ENCODE measurements at places on chromosomes 4 and X.

DNA sequence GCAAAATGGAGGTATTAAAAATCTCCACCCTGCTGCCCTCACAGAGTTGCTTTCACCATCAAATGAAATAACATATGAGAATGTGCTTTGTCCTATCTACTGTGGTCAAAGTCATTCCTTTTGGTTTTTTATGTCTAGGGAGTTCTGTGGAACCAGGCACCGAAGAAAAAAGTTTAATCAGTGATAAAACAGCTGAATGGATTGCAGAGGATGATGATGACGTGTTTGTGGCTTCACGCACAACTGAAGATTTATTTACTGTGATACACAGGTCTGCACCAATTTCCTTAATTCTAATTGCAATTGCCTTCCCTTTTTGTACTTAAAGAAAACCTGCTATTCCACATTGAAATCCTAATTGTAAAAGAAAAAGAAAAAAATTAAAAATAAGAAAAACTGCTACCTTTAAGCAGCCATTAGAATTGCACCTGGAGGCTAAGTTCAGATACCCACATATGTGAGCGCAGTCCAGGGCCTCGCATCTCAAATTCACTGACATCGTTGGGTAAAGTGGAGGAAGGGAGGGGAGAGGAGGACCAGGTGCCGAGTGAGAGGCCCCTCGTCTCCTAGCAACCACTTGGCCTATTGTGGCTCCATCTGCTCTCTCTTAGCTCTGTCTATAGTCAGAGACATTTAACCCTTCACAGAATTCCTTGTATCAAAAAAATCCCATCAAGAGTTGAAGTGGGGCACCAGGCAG, 10.5 kb upstream of the RTL5 start:
- DNase-seq = no peak

DNA sequence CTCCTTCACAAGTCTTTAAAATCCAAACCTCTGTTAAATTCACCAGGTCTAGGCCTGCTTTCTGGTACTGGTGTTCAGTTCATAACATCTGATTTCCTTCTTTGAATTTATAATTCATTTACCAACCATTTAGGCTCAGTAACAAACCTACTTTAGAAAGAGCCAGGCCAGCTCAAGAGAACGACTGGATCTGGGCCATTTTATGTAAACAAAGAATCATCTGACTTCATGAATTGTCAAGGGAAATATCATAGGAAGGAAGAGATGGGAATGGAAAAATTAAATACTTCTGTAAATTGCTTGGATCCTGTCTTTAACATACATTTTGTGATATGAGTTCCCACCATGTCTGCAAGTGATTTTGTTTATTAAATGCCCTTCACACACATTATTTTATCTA, 36.5 kb downstream of the DCHS2 start:
- DNase-seq = no peak

GRCh38 chr4:186695392-186695791, 28.3 kb downstream of the FAT1 start:
- no peak for DNase-seq

DNA sequence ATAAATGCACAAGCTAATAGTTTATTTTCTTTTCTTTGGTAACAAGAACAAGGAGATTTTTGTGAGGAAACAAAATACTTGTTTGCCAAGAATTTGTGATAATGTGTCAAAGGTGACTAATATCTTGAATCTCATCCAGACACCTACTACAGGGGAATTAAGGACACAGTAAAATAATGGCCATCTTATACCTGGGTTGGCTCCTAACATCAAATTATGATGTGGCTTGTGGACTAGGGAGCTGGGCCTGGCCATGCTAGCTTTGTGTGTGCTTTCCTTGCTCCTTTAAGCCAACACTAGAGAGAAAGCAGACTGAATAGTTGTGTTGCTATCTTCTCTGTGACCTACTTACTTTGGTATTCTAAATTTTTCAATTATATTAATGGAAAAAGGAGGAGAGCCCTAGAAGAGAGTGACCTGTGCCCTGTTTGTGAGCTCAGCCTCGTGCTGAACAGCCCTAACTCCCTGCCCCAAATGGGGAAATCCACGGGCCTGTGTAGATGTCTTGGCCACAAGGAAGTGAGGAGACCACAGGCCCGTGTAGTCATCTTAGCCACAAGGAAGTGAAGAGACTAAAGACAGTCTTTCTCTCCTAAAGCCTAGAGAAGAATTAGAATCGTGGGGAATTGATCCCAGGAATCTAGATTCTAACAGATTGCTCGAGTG, 23.3 kb downstream of the ARHGAP24 start:
- DNase-seq = no peak

DNA sequence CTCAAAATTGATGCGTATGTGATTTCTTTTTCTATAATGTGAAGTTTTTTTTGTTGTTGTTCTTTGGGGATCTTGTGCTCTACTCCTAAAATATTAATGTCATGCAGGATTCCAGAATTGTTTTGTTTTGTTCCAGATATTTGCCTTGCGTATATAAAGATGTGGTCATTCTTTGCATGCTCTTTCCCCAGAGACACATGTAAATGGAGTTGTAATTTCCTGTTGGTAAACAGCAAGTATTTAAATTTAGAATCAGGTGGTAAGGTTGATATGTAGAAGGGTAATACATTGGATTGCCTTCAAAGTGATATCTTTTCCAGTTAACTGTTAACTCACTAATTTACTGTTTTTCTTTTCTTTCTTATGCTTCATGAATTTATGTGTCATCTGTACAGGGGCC, 23.1 kb upstream of the MAGED1 start:
- DNase-seq = no peak

- DNase-seq = no peak
These were observed 166.6 kb downstream of the EFNB1 start for GRCh38 chrX:68995386-68995779.

- DNase-seq = no peak
These were observed 29.3 kb downstream of the DAPP1 start for GRCh38 chr4:99845708-99846469.

DNA sequence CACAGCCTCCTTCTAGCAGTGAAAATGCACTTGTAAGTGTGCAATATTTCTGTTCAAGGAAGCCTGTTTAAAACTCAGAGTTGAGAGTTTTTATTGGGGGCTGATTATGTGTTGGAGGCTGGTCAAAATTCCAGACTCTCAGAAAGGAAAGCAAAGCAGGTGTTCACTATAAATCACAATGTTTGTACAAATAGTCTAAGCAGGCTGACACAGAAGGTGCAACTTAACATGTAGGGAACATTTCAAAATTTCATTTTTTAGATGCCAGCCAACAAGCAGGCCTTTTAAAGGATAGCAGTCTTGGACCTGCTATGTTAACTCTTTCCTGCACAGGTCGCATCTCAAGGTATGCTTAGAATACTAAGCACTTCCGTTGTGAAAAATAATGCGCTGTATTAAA, 112.3 kb upstream of the IL13RA1 start:
- DNase-seq = no peak

DNA sequence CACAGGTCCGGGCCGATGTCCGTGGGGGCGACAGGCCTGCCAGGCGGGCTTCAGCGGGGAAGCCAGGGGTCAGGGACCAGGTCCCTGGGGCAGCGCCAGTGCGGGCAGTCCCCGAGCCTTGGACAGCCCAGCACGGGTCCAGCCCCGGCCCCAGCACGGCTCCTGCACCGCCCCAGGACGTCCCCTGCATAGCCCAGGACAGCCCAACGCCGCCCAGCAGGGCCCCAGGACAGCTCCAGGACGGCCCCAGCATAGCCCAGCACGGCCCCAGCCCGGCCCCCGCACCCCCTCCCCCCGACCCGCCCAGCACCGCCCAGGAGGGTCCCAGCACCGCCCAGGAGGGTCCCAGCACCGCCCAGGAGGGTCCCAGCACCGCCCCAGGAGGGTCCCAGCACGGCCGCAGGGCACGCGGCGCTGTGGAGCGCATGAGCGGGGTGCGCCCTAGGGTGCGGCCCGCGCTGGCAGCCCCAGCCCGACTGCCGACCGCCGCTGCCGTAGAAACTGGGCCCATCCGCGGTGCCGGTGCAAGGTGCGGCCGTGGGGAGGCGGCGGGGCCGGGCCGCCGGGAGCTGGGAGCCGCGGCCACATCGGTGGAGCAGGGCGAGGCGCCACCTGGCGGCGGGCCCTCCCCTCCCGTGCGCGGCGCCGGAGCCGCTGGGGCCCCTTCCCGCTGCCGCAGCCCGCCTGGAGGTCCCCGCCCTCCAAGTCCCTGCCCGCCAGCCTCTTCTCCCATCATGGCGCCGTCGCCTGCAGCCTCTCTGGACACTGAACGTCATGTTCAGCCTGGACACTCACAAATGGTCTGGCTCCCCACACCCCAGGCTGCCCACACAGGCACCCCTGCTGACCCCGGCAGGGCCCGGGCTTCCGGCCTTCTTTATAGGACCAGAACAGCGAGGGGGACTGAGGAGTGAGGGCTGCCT, 106.8 kb upstream of the NKX1-1 start:
- DNase-seq = no peak

DNA sequence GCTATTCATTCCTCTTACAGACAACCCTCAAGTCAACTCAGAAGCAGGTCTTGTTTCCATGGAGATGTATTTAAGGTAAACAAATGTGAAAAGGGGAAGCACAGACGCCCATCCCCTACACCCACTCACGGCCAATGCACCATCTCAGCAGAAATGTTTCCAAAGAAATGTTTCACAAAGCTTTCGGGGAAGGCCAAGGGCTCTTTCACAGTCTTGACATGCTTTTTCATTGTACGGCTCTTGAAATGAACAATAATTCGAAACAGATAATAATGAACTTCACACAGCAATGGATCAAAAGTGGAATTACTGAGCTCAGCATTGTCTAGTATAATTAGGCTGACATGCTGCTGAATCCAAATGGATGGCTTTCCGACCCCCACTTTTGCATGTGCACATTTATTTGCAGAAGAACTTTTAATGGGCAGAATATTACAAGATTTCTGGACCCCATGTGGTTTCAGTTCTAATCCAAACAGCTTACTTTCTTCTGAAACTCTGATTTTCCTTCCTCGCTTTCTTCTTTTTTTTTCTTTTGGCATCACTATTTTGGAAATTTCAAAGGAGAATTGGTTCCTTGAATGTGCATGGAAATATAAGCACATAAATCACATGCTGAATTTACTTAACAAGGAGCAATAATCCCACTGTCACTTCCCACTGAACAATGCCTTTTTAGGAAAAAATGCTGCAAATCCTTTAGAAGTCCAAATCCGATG, 160.9 kb downstream of the SMIM20 start:
- no peak for DNase-seq

GRCh38 chr4:75717408-75717807, 7.0 kb upstream of the USO1 start:
- DNase-seq = no peak
